Kidney (tissue), 22 donors: ENCODE measurements at places on chromosomes 16 and 17. TPM values are rescaled to one million over a fixed set of nuclear protein-coding genes. Genes with fewer than 3 reads are reported as not detected.

- DNase-seq: peak; percentile 39
Observed at GRCh38 chr17:1714980-1715802, 5.0 kb upstream of the TLCD2 start.

GRCh38 chr17:5344914-5345313 is 62.8 kb downstream of the RABEP1 start:
- no peak for DNase-seq

- no peak for DNase-seq
Observed at GRCh38 chr17:58507123-58507634, 7.3 kb downstream of the MTMR4 start.

- no peak for DNase-seq
Observed at GRCh38 chr17:54493691-54494090, 407.0 kb upstream of the TOM1L1 start.

DNA sequence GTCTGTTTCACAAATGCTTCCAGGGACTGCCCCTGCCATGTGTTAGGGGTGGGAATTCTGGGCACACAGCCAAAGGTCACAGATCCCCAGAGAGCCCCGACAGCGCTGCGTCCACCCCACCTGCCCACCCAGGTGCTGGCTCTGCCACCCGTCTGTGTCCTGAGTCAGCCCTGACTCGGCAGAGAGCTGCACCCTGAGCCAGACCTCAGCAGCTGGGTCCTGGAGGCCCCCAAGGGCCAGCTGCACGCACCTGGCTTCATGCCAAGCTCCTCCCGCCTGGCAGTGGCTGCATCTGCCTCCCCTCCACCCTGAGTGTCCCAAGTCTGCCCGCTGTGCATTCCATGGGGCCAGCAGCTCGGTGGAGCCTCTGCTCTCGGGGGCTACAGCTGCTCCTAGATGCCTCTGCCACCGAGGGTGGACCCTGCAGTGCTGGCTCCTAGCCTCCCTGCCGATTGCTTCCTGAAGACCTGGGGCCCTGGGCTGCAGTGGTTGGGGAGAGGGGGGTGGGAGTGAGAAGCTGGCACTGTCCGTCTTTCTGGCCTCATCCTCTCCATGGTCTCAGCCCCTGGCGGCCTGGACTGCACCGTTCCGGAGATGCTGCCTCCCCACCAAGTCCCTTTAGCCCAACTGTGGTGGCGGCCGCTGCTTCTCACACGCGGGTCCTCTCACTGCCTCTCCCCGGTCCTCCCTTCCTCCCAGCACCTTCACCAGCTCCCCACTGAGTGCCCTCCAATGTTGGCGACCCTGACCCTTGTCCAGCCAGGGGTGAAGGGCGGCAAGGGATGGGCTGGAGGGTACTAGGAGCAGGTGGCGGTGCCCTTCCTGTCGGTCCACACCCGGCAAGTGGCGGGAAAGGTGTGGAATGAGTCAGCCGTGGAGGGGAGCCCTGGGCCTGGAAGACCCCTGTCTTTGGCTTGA is 3.0 kb downstream of the SECTM1 start:
- peak; percentile 89 for DNase-seq

DNA sequence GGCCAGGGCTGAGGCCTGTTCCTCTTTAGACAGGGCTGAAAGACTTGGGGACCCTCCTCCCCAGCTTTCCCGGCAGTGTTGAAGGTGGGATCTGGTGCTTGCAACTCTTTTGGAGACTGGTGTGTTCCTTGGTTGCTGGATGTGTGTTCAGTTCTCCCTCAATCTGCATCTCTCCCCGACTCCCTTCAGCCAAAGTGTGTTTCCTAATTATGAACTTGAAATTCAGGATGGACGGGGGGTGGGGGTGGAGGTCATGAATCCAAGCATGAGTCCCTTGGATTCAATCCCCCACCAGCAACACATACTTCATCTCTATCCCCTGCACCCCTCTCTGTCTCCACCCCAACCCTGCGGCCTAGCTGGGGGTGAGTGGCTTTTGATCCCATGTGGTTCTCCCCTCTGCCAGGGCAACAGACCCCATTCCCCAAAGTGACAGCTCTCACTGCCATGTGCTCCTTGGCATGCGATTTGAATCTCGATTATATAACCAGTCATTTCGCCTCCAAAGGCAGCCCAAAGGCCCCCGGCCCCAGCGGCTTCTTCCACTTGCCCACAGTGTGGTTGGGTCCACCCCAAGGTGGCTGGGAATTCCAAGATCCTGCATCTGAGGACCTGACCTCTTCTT is 1.3 kb downstream of the ARHGAP23 start:
- no peak for DNase-seq

DNA sequence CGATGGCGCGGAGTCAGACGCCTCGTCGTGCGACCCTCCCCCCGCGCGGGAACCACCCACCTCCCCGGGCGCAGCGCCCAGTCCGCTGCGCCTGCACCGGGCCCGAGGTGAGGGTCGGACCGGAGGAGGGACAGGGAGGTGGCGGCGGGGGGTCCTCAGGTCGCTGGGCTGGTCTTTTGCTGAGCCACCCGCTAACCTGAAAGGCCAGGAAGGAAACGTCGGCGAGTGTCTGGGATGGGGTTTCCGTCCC is 4.9 kb downstream of the TBX2 start:
- DNase-seq: no peak

GRCh38 chr16:87067836-87068761 is 249.1 kb downstream of the C16orf95 start:
- DNase-seq: peak; percentile 70

DNA sequence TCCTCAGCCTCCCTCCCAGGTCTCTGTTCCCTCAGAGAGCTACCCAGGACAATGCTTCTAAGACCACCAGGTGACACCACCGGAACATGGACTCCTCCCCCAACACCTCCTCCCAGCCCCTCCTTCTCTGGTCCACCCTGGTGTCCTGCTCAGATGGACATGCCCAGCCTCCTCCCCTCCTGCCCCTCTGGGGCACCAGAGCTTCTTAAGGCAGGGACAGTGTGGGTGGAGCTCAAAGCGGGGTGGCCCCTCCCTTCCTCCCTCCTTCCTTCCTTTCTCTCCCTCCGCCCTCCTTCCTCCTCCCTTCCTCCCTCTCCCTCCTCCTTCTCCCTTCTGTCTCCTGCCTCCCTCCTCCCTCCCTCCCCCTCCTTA is 22.7 kb downstream of the TRPV3 start:
- peak; percentile 31 for DNase-seq

- no peak for DNase-seq
Observed at GRCh38 chr17:18364166-18364565, 816 bp upstream of the SHMT1 start.

GRCh38 chr16:7638306-7638705 is 305.7 kb downstream of the RBFOX1 start:
- no peak for DNase-seq

HIGD1B gene
- 3.2 TPM for polyA plus RNA-seq

TMIGD1 gene
- polyA plus RNA-seq: 0.90 TPM

HOXB3 gene
- 12.1 TPM for polyA plus RNA-seq

SLC16A5 gene
- polyA plus RNA-seq: 28.4 TPM

CRYBA1 gene
- not detected for polyA plus RNA-seq

MSRB1 gene
- 189 TPM for polyA plus RNA-seq

TBX21 gene
- 0.24 TPM for polyA plus RNA-seq

LGALS9 gene
- 16.4 TPM for polyA plus RNA-seq
